Stimulated activated CD4-positive, alpha-beta T cell treated with anti-CD3 and anti-CD28 coated beads, Interleukin-4, amount 100 ng/mL, for 1 hour (primary cell): ENCODE measurements at places on chromosomes 3 and 15.

DNA sequence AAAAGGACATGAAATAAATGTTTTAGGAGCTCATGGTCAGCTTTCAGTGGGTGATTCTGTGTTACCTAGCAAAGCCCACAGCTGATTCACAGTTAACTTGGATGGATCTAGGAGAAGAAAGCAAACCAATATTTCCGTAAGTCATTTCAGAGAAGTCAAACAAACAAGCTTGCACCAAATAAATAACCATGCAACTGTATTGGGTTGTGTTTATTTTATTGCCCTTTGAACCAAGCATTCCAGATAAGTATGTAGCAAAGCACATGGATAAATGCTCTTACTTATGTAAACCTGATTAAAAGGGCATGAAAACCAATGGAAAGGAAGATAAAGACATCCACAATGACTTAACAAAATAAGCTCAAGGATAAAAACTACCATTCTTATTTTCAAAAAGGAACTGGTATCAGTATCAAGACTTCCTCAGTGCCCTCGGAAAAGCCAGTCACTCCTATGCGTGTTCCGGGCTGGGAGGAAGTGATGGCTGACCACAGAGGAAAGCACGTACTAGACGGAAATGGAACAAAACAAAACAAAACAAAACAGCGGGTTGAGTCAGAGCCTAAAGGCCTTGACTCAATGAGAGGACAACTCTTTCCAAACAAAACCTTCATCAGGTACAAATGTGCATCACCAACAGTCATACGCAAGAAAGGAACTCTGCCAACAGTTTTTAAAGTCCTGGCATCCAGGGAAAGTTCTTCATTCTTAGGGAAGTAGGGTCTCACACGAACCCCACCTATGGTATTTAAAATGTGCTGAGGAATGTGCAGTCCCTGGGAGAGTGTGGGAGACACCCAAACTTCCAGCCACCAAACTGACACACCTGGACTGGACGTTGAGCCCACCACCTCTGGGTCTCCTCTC, 103.3 kb downstream of the SNRK start:
- DNase-seq: peak; percentile 48

DNA sequence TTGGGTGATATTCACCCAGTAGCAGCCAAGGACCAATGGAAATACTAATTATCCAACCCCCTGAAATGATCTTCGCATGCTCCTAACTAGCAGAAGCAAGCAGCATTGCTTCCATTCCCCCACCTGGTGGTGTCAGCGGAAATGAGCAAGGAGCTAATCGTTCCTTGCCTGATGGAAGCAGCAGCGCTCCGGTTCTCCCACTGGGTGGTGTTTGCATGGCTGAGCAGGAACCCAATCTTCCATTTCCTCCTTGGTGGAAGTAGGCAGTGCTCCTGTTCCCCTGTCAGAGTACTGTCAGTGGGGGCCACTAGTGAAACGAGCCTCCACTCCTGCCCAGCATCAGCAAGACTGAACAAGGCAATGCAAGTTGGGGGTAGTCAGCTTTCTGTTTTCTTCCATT, 311.5 kb downstream of the CACNA2D3 start:
- no peak for DNase-seq

GRCh38 chr3:169940470-169941181, 26.0 kb upstream of the SEC62 start:
- DNase-seq: no peak

DNA sequence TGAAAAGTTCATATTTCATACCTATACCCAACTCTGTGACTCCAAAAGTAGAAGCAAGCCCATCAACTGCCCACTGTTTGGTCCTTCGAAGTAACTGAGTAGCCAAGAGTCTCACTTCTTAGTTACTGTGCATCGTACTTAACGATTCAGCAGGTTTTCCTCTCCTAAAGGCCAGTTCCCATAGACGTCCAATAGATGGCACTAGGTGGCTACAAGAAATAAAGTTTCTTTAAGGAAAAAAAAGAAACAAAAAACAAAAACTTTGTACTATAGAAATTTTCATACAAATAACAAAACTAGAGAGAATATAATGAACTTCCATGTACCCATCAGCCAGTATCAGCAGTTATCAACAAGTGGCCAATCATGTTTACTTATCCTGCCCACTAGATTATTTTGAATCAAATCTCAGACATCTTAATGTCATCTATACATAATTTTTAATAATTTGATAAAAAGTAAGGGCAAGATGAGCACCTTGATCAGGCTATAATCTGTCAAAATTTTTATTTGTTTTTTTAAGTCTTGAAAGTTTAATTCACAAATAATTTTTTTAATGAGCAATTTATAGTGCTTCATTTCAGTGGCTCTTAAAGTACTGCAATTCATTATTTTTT, 63.8 kb upstream of the ACP3 start:
- DNase-seq: no peak

- DNase-seq: no peak
Observed at GRCh38 chr15:88125576-88125975, 131.0 kb downstream of the NTRK3 start.

- DNase-seq: no peak
Observed at GRCh38 chr3:17955411-17955810, 213.0 kb upstream of the TBC1D5 start.

DNA sequence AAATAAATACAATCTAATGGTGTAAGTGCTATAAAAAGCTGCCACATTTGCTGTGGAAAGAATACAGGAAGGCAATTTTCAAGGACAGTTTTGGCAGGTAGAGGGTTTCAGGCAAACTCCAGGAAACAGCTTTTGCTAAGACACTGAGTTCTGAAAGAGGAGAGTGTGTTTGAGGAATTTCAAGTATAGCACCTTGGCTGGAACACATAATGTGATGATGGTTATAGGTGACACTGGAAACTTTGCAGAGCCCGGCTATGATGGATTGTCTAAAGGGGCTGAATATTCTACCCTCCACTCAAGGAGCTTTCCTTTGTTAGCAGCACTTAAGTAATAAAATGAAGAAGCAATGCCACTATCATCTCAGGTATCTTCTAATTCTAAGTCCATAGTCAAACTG, 209.4 kb upstream of the TGFBR2 start:
- no peak for DNase-seq

- DNase-seq: no peak
Observed at GRCh38 chr3:29695201-29695600, 414.3 kb downstream of the RBMS3 start.

- no peak for DNase-seq
Observed at GRCh38 chr3:58009749-58010535, 1.7 kb downstream of the FLNB start.

DNA sequence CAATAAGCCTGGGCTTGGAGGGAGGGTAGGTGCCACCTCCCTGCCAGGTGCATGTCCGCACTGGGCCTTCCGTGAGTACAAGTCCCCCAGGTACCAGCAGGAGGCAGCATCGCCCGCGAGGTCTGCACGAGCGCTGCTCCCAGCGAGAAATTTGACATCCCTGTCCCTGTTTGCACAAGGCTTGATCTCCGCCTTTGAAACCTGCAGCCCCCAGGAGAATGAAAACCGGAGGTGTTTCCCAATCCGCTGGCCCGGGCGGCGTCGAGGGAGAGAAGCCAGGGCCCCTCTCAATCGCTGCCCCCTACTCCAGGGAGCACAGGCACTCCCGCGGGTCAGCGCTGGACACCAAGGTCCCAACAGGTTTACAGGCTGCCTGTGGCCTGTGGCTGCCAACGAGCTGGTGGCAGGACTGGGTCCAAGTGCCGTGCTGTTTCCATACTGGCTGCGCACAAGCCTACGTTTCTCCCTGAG, 961 bp downstream of the HAPLN3 start:
- peak; percentile 89 for DNase-seq

GRCh38 chr15:66774001-66774814, 72.2 kb downstream of the SMAD6 start:
- peak; percentile 38 for DNase-seq

DNA sequence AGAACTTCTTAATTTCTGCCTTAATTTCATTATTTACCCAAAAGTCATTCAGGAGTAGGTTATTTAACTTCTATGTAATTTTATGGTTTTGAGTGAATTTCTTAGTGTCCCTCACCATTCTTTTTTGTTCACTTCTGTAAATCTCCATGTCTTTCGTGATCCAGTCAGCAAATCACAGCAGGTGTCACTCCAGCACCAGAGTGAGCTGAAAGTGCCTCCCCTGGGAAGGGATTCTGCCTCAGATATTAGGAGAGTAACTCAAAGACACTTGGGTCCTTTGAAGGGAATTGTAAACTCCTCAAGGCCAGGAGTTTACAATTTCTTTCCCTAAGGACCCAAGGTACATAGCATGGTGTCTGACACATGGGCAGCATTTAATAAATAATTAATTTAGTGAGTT, 207.6 kb upstream of the AZI2 start:
- DNase-seq: no peak

DNA sequence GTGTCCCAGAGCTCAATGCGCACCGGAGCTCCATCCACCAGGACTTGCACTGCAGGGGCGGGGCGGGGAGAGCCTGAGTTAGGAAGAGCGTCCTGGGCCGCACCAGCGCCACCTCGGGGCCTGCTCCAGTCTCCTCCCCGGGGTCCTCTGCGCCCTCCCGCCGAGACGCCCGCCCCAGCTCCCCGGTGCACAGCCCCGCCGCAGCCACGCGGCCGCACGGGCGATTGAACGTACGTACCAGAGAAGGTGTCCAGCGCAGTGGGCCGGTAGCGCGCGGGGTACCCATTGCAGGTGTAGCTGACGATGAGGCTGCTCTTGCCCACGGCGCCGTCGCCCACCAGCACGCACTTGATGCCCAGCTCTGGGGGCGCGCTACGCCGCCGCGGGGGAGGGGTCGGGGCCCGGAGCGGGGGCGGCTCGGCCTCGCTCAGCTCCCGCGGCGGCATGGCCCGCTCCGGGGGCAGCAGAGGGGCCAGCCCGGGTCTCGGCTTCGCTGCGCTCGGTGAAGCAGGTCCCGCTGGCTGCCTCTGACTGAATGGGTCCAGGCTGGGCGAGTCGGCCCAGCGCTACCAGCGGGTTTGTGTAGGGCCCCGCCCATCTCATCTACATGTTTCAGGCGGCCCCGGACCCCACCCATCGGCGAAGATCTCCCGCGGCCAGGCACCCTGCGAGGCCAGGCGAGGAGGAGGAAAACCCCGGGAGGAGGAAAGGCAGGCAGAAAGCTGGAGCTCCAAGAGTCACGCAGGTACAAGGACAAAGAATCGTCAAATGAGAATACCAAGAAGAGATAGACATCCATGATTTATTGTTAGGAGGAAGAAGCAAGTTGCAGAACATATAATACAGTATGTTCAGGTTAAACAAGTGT, at the start of gene RHOV:
TSS of gene RHOV (minus strand) at position 541 of the 868 bp plus-strand sequence. CDS start at position 446, 95 bp downstream.
- peak; percentile 59 for DNase-seq

DNA sequence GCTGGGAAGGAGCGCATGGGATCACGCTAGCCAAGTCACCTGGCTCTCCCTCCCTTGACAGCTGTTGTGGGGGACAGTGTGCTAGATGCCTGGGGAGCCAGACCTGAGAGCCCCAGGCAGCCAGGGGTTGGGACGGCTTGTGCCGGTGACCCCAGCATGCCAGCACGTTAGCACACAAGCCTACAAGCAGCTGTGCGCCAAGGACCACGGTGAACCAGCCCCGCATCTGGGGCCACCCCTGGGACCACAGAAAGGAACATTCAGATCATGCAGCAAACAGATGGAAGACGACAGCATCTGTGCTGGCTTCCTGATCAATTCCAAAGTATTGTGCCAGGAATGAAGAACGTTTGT, 64.8 kb downstream of the NTRK3 start:
- no peak for DNase-seq

DNA sequence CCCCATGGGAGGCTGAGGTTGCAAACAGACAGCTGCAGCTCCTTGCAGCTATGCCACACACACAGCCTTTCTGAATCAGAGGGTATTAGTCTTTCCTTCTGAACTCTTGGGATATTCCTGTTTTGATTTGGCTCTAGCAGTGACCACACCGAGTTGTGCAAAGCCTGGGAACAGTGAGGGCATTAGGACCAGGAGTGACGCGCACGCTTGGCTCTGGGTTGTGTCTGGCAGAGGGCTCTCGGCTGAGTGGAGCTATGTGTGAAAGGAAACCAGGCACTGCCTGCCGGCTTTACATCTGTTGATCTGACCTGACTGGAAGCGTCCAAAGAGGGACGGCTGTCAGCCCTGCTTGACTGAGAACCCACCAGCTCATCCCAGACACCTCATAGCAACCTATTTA, at the start of gene GALNT15:
TSS of gene GALNT15 (plus strand) at position 292 of the 400 bp plus-strand sequence. CDS start 472 bp downstream, outside the sequence.
- DNase-seq: no peak

- DNase-seq: no peak
Observed at GRCh38 chr3:113136071-113136470, 75.3 kb upstream of the BOC start.

- no peak for DNase-seq
Observed at GRCh38 chr15:83100097-83100646, 7.3 kb upstream of the TM6SF1 start.

DNA sequence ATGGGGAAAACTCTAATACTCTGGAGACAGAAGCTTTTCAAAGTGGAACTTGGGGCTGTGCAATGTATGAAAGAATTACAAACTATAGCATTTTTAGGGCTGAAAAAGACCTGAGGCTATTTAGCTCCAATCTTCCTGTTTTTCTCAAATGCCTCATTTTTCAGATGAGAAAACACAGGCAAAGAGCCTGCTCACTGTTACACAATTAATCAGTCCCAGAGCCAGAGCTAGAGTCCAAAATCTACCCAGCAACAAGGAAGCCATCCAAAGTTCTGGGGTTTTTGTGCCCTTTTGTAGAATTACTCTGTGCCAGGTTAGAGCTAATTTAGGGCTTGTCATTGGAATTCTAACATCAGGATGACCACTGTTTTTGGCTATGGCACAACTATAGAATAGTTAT, 45.5 kb downstream of the GPR149 start:
- DNase-seq: no peak

- no peak for DNase-seq
Observed at GRCh38 chr3:126422571-126423091, 27.9 kb downstream of the CFAP100 start.

- peak; percentile 56 for DNase-seq
Observed at GRCh38 chr3:194633349-194634004, at the start of gene TMEM44. Gene TMEM44, minus strand, starts transcription at chr3:194633419. Its CDS starts 204 bp downstream, at chr3:194633215.

DNA sequence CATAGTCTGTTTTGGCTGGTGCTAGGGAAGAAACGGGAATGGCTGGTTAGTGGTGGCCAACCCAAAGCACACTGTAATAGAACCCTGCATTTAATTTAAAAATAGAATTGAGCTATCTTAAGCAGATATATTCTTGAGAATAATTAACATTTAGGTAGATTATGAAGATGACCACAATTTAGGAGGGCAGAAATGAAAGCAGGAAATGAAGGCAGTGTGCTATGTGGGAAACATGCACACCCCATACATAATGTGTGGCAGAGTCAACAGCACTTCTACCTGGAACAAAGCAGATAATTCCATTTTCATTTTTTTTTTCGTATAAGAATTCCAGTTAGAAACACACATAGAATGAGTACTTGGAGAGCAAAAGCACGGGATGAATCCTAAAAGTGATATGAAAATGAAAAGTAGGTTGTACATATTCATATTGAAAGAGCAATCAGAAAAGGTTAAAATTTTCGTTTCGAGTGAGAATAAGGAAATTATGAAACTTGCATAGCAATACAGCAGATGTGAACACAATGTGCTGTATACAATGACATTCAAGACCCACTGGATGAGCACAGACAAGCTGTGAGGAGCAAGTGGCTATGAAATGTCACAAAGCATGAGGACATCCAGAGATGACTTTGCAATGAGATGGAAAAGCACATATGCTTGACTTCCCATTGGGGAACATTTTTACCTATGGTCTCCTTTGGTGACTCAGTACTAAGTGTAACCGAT, 102.6 kb downstream of the TFG start:
- no peak for DNase-seq

- peak; percentile 55 for DNase-seq
Observed at GRCh38 chr15:31197497-31198414, 96.2 kb upstream of the TRPM1 start.
